Activated CD4-positive, CD25-positive, alpha-beta regulatory T cell (primary cell): ENCODE measurements at places on chromosomes 5 and 9.

- no peak for DNase-seq
These were observed 177.8 kb upstream of the SGCD start for GRCh38 chr5:156149213-156149612.

- DNase-seq, result no peak
These were observed 19.3 kb upstream of the PIP5K1B start for GRCh38 chr9:68685770-68686169.

GRCh38 chr5:159601216-159601615 lies 270.9 kb upstream of the IL12B start:
- no peak for DNase-seq

DNA sequence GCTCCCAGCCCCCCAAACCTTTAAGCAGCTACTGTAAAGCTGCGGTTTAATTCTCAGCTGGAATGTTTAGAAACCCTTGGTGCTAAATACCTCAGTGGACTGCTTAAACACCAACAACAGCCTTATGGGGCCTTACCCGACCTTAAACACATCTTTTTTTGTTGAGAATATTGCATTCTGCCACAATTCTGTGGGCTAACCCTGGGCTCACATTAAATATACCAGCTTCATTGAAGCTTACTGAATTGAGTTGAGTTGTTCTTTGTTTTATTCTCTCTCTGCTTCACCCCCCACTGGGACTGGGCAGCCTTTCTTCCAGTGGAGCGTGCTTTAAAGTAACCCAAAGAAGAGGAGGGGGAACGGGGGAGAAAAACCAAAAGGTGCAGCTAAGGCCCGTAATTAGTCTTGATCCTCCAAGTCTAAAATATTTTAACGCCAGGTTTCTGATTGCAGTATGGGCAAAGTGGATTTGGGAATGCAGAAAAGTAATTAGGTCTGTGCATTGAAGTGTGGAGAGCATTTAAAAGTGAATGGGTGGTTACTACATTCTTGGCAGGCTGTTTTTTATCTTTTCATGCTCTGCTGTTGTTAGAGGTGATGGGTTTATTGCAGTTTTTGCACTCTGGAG lies 281.2 kb downstream of the NR2F1-AS1 start:
- DNase-seq, result no peak

DNA sequence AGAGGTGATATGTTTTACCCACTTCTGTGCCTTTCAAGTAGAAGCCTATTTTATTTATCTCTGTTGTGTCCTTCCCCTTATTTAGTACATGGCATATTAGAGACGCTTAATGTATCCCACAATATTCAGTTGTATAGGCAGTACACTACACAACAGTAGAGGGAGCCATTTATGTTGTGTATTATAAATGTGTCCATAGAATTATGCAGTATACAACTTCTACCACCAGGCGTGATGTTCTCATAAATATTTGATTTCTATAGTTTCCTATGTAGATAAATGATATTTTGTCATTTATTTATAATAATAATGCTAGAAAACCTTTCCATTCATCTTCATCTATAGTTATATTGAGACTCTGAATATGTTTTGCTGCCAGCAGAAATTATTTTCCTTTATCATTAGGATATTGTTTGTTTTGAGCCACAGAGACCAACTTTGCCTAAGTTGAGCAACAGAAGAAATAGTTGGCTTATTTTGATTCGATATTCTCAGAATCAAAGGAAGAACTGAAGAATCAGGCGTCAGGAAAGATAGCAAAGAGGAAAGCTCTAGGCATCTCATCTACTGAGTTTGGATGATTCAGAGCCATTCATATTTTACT lies 81.7 kb downstream of the ADAMTS19 start:
- no peak for DNase-seq

GRCh38 chr9:97592126-97592525 lies 41.0 kb downstream of the TSTD2 start:
- no peak for DNase-seq

- DNase-seq, result no peak
These were observed 25.1 kb downstream of the MGAT1 start for GRCh38 chr5:180777475-180777874.

GRCh38 chr9:127856094-127856728 lies 1.8 kb upstream of the ENG start:
- DNase-seq, result no peak

- DNase-seq, result no peak
These were observed 124.9 kb downstream of the MRPS30 start for GRCh38 chr5:44933686-44934085.

- DNase-seq, result no peak
These were observed 43.6 kb upstream of the PCSK1 start for GRCh38 chr5:96476654-96477053.
